ENCODE measurements at places on chromosomes 12 and 14.
A peak's percentile ranks its signal among the peaks of the same experiment; 100 is the strongest.

GRCh38 chr14:94593376-94593748, 12.1 kb downstream of the SERPINA5 start:
- no peak for DNase-seq

GRCh38 chr12:67681105-67681778, 32.7 kb downstream of the DYRK2 start:
- peak; percentile 87 for DNase-seq

DNA sequence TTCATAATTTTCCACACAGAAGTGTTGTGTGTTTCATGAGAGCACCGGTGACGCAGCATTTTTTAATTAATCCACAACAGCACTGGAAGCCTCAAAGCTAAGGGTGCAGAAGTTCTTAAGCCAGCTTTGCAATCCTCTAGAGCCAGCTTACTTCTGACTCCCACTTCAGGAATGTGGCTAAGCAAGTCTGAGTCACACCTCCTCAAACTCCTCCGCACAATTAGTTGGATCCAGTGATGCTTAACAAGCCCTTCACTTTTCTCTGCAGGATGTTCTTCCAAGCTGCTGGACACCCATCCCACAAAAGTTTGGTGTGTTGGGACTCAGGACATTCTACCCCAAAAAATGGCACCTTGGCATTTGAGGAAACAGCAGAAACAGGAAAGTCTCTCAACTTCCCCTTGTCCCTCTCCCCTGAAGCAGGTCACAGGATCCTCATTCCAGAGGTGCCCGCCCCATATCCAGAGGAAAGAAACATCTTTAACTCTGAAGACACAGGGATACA, 210.0 kb downstream of the PPM1H start:
- no peak for DNase-seq

DNA sequence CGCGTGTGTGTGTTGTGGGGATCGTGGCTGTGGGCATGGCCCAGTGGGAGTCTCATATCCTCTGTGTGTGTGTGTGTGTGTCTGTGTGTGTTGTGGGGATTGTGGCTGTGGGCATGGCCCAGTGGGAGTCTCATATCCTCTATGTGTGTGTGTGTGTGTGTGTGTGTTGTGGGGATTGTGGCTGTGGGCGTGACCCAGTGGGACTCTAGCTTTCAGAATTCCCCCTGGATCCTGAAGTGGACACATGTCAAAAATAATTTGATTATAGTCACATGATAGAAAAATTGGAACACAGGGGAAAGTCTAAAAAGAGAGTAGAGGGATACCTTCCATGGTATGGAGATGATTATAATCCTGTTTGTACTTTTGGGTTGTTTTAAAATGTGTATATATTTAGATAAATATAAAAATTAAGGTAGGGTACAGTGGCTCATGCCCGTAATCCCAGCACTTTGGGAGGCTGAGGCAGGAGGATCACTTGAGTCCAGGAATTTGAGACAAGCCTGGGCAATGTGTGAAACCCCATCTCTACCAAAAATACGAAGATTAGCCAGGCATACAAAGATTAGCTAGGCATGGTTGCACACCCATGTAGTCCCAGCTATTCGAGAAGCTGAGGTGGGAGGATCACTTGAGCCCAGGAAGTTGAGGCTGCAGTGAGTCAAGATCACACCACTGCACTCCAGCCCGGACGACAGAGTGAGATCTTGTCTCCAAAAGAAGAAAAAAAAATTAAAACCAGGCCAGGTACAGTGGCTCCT, 11.0 kb downstream of the PAPLN start:
- no peak for DNase-seq

GRCh38 chr14:75934998-75935628, 46.7 kb downstream of the TGFB3 start:
- DNase-seq, result no peak

- DNase-seq, result no peak
These were observed 7.4 kb downstream of the SMAGP start for GRCh38 chr12:51262758-51263177.

GRCh38 chr12:114003286-114003685, 37.2 kb upstream of the RBM19 start:
- DNase-seq, result no peak

GRCh38 chr14:70357985-70358384, 1.5 kb downstream of the COX16 start:
- no peak for DNase-seq

GRCh38 chr14:94102768-94103482, 7.6 kb upstream of the IFI27 start:
- DNase-seq, result no peak

DNA sequence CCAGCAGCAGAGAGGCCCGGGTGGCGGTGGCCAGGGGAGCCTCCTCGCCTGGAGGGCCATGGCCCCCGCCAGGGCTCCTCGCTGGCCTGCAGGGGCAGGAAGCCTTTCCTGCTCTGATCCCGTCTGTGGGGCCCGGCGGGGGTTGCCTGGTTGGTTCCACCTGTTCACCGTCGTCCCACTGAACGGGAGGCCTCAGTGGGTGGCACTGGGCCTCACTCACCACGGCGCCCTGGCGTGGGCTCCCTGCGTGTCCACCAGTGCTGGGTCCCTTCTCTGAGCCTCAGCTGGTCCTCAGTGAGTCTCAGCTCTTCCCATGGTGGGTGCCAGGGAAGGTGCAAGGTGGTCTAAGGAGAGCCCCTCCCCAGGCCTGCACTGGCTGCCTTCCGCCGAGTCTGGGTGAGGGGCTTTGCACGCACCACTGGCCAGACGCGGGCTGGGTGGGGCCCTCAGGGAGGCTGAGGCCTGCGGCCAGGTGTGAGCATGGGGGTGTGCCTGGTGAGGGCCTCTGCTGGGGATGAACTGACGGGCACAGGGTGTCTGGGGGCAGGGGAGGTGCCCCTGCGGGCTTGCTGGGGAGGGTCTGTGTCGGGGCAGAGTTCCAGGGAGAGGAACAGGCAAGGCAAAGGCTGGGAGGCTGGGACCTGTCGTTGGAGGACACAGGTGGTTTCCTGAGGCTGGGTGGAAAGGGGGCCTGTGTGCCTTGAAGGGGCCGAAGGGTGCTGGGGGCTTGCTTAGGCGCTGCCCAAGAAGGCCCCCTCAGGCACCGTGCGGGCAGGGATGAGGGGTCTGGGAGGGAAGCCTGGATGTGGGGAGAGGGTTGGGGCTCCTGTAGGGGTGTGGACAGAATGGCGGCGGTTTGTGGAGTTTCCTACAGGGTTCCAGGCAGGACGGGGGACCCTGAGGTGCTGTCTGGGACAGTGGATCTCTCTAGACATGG, 339.8 kb downstream of the TMEM121 start:
- DNase-seq, result no peak

GRCh38 chr12:29164477-29165393, 15.7 kb downstream of the FAR2 start:
- peak; percentile 45 for DNase-seq

DNA sequence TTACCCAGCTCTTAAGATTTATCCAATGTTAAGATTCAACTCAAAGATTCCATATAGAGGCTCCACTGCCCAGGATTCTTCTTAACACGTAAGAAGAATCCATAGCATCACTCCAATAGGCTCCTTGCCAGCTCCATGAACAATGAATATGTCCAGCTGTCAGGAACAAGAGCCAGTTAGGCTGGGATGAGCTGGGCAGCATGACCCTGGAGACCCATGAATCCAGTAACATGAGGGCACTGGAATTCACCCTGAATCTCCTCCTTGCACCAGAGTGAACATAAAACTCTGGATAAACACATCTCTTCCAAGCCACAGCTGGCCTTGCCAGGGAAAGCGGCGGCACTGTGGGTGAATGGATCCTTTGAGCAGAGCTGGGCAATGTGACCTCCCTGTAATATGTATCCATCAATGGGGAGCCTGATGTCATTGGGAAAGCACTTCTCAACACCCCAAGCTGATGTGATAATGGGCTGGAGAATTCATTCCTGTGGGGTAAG, 24.4 kb upstream of the TC2N start:
- DNase-seq, result no peak

DNA sequence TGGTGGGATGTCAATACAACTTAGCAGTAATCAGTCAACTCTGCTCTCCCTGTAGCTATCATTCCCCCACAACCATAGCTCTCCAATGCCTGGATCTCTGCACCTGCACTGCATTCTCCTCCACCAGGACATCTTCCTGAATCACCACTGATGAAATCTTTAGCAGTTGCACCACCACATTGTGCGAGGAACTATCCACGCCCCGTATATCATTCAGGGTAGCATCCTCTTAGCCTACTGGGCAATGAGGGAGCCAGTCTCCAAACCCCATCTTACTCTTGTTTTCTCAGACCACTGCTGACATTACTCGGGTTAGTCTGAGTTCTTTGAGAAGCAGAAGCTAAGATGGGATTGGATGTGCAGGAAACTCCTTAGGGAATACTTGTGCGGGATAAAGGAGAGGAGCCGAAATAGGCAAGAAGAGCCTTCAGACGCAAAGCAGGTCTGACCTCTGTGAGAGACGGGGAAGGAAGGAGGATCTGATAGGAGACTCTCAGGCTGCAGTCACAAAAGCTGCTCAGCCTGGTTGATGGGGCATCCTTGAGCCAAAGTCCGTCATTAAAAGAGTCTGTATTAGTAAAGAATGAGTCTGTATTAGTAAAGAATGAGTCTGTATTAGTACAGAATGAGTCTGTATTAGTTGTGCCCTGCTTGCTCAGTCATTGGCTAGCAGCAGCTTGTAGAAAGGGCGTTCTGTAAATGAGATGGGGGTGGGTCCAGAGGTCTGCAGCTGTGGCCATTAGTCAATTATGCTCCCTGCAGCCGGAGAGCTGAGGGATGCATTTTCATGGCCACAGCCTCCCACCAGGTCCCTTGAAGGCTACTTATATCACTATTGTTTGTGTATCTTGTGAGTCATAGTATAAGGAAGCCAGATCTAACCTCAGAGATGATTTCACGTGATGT, 49.6 kb upstream of the RASSF3 start:
- peak; percentile 72 for DNase-seq

DNA sequence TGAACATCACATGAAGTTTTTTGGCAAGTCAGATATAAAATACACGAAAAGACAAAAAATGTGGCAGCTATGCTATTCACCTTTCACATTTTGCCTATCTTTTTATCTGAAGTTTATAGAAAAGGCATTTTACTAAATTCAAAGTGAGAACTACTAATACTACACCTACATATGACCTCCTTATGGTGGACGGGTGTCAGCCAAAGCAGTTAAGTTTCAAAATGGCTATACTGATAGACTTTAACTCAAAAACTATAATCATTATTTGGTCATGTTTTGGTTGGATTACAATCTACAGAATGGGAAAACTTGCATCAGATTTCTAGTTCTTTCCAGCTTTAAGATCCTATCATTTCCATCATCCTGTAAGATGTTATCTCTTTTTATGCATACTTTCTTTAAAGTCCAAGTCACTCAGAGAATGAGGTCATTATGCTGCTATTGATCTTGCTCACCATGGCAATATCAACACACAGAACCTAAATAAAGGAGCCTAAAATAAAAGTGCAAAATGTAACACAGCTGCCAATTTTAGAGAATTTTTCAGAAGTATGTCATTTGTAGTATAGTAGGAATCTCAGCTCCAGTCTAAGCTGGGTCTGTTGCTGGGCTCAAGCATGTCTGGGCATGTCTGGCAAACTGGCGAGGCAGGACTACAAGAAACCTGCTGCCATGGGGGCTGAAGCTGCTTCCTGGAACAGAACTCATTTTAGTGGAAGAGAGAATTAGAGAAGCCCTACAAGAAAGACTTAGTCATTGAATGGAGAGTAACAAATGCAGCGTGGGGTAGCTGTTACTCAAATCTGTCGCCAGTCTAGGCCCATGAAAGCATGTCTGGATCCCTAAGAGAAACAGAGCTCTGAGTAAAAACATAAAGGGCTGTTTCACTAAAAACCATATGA, 7.6 kb upstream of the AEBP2 start:
- no peak for DNase-seq

DNA sequence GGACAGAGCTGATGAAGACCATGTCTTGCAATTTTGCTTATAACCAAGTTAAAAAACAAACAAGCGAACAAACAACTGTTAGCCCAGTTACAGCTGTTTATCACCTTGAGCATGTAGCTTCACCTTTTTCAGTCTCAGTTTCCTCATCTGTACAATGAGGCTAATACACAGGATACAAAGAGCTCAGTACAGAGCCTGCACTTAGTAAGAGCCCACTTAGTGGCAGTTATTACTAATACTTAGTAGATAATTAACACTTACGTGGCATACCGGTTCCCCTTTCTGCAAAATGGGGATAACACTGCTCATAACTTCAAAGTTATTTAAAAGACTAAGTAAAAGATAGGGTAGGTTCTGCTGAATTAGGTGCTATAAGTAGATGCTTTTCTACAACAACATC, 228.0 kb downstream of the MON2 start:
- no peak for DNase-seq

DNA sequence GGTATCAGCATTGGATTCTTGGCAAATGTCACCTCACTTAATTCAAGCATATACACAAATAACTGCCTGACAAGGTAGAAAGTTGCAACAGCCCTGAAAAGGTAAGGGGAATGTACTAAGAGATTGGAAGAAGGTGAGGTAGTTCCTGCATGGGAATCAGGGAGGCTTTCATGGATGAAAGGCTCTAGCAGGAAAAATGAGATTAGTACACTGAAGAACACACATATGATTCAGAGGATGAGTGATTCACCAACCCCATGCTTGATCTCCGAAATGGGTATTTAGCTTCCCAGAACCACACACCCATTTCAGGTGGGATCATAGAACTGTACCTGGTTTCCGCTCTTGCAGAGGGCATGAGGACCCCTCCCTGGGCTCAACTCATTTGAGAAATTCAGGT, 65.8 kb downstream of the PAH start:
- no peak for DNase-seq

DNA sequence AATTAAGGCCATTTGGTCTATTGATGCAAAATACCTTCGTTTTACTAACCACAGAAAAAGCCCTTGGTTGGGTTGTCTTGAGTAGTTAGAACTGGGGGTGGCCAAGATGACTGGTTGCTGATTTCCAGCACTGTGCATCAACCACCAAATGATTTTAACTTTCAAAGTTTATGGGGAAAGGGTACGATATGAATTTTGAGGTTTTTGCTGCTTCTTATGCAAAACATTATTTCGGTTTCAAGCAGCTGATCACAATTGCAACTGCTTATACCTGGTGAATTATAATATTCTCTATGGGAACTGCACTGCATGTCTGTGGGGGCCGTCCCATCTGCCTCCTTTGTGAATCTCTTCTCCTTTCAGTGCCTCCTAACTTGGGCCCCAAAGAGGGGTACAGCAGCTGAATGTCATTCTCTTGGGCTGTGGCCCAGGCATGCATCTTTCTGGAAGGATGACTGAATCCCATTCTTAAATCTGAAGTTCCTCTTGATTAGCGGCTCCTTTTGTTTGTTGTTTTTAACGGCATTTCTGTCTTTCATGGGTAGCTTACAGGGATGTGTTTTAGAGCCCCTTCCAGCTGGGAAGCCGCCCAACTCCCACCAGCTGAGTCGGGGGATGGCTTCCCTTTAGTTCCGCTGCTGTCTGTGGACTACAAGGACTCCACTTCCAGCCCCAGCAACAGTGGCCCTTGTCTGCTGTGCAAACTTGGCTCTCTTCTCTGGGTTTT, 479.8 kb downstream of the ZFP36L1 start:
- DNase-seq, result no peak

DNA sequence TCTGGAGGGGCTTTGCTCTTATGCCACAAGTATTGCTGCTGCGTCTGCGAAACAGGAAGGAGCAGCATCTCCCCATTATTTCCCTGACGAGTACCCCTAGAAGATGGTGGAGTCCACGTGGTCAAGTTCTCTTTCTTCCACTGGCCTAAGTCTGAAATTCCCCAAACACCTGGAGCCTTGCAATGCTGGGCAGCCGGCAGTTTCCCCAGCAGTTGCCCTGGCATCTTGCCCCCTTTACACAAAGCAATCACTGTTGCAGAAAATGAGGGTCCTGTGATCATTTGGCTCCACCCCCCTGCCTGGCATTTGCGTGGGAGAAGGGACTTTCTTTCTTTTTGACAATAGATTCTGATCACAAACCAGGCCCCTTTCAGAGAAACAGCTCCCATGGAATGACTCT, 56.9 kb downstream of the FOS start:
- no peak for DNase-seq

GRCh38 chr12:115911360-115911759, 366.1 kb downstream of the MED13L start:
- no peak for DNase-seq
